HAP-1 (cell line): ENCODE measurements at places on chromosomes 13 and 19.

- peak; percentile 45 for DNase-seq
These were observed 593 bp downstream of the ATP8B3 start for GRCh38 chr19:1811472-1811894.

- DNase-seq = no peak
These were observed 22.0 kb downstream of the NOTCH3 start for GRCh38 chr19:15178629-15179308.

GRCh38 chr19:18057557-18057956 is 29.2 kb downstream of the IL12RB1 start:
- no peak for DNase-seq

- DNase-seq = no peak
These were observed 162.8 kb downstream of the ZNF536 start for GRCh38 chr19:30535011-30535410.

DNA sequence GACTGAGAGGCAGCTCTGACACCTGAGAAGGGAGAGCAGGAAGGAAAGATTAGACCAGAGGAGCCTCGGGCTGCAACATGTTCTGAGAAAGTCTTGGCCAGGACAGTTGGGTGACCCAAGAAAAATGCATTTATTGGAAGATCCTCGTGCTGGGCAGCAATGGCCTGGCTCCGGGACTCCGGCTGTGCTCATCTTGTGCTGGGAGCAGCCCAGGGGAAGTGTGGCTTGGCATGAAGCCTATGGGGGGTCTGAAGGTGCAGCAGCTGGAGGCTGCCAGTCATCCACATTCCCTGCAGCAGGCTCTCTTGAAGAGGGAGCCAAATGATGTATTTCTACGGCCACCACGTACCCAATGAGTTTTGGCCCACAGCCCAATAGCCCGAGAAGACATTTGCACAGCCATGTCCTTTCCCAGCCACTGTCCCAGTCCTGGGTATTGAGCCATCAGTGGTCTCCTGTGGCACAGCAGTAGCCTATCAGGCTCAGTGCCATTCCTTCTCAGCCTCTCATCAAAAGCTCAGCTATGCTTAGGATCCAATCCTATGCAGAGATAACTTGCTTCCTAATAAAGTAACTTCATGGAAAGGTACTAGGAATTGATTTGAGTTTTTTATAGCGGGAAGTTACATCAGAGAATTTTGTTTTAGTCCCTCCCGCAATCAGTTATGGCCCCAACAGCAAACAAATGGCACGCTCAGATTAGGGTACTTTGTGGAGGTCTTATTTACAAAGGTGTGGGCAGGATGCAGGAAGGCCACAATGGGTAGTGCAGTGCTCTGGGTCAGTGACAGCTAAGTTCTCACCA is 76.0 kb upstream of the MEDAG start:
- no peak for DNase-seq

DNA sequence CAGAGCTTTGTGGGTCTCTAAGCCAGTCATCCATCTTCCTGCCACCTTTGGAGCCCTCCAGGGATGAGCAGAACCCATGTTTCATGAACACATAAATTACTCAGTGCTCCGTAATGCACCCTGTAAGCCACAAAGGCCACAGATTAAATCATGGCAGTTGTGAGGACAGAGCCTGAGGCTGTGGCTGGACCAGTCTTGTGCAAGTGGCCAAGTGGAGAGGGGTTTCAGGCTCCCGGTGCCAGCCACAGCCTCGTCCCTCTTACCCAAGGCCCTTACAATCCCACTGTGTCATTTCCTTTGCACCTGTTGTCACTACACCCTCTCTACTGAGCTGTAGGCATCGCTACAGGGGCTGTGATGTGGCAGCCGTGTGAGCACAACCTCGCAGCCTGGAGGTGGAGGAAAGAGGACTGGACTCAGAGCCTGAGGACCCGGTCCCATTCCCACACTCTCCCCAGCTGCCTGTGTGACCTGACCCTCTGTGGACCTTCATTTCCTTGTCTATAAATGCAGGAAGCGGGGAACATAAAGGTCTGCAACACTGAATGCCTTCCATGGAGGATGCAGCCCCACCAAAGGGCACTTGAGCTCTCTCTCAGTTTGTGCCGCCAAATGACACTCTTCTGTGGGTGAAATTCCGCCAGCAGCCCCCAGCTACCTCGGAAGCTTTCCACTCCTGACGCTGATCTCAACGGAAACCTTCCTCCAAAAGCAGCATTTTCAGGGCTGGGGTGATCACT is 792.0 kb downstream of the UQCRFS1 start:
- no peak for DNase-seq

DNA sequence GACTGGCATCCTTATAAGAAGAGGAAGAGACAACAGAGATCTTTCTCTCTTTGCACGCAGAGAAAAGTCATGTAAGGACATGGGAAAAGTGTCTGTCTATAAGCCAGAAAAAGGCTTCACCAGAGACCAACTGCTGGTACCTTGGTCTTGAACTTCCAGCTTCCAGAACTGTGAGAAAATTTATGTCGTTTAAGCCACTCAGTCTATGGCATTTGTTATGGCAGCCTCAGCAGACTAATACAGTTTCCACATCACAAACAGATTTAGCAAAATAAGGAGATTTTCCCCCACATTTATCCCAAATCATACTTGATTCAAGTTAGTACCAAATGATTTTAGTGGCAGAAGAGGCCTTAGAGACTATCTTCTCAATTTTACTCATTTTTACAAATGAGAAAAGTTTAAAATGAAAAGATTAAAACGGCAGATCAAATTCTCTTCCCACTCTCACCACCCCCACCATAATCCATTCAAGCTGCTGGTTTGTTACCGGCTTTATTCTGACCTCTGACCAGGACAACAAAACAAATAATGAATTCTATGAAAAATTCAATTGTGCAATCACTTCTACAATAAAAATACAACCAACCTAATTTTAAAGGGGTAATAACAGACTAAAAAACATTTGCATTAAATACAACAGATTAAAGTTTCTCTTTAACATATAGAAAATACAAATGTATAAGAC is 316.3 kb downstream of the TBC1D4 start:
- DNase-seq = no peak

DNA sequence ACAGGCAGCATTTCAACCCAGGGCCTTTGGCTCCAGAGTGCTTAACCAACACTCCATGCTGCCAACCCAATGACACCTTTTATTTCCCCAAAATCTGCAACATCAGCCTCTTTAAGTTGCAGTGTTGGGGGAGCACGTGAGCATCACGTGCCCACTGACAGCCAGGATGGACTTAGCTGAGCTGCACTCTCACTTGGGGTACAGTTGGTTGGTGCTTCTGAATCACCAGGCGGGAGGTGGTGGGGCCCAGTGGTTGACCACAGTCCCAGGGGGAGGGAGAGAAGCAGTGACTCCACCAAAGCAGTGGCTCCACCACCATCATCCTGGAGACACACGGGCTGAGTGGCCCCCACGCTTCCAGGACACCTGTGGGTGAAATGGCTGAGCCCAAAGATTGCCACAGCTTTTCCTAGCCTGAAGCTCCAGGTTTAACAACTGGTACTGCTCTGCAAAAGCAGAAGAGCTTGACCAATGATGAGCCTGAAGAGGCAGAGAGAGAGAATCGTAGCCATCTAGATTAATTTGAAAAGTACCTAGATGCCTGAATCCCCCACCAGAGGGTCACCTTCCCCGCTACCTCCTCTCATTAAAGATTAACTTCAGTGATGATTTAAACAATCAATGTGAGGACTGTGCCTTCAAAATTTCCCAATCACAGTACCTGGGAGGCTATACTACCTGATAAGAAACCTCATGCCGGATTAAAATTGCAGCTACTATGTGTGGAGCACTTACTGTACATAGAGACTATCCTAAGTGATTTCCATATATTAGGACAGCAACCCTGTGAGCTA is 193.8 kb downstream of the FOXO1 start:
- no peak for DNase-seq

DNA sequence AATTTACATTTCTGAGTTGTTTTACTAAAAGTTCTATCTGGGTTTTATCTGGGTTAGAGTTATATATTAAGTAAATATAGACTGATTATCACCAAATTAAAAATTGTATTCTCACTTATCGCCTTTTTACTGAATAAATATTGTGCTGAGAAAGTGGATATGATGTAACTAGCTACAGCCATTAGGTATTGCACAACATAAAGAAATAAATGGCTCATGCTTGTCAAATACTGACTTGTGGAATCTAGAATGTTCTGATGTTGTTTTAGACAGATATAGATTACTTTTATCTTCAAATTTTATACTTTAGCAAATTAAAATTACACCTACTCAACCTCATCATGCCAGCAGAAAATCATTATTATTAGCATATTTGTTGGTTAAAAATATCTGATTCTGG is 1277.1 kb upstream of the MIR17HG start:
- DNase-seq = no peak

GRCh38 chr19:17724655-17725054 is 5.4 kb downstream of the MAP1S start:
- DNase-seq = no peak

GRCh38 chr19:15820646-15821045 is 5.2 kb upstream of the OR10H1 start:
- no peak for DNase-seq

- DNase-seq = no peak
These were observed 5.2 kb downstream of the DOCK9 start for GRCh38 chr13:98972627-98973026.

GRCh38 chr19:7605490-7606222 is 10.0 kb downstream of the CAMSAP3 start:
- peak; percentile 39 for DNase-seq

- DNase-seq = no peak
These were observed 507 bp downstream of the COL4A1 start for GRCh38 chr13:110306340-110306959.

GRCh38 chr19:5624741-5625278 is 1.9 kb downstream of the SAFB start:
- DNase-seq = no peak

DNA sequence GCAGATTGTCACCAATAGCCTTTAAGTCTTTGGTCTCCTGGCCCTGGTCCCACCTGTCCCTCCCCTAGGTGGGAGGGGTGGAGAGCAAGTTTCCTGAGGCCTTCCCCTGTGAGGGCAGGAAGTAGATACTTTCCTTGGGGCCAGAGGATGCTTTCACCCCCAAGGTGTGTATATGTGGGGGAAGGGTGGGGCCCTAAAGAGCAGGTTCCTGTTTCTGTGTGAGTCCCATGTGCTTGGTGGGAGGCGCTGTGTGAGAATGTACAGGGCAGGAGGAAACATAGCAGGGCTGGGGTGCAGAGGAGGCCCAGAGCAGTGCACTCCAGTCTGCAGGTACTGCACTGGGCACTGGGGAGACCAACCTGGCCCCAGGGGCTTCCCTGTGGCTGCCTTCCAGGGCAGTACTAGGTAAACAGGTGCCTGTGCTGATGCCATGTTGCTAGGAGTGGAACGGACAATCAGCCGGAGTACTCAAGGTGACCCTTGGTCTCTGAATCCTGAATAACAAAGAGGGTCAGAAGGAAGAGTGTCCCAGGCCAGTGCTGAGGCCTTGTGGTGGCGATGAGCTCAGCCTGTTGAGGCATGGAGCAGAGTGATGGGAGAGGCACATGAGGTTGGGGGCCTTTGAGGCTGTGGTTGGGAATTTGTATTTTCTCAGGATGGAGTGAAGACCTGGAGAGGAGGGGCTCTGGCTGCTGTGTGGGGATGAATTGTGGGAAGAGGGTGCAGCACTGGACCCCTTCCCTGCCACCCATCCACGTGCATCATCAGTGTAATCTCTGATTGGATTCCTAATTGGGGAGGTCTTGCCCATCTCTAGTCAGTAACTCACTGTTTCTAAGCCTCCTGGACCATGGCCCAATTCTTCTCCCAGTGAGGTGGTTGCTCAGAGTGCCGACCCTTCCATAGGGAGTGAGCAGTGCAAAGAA is 5.1 kb downstream of the EGLN2 start:
- no peak for DNase-seq

DNA sequence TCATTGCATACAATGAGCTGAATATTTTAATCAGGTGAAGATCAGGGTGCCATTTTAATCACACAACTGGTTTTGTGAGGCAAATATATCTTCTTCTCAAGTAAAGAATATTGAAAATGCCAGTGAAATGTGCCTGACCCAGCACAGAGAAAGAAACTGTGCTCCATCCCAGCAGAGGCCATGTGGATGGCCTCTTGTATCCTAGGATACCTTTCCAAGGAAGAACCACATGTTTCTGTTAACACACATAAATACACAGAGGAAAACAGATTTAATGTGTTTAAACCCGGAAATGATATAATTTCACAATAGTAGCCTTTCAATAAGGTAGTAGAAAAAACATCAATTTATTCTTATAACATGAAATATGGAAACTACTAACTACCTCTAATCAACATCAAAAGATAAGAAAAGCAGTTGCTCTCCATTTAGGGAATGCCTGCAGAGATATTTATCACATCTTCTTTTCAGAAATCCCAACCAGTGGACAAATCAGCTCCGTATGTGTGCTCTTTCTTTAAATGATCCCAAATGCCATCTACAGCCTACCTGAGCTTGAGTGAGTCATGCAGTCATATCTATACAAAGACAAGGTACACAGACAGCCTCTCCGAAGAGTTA is 157.1 kb downstream of the FGF14 start:
- DNase-seq = no peak

- no peak for DNase-seq
These were observed 14.2 kb downstream of the MED26 start for GRCh38 chr19:16613841-16614240.

DNA sequence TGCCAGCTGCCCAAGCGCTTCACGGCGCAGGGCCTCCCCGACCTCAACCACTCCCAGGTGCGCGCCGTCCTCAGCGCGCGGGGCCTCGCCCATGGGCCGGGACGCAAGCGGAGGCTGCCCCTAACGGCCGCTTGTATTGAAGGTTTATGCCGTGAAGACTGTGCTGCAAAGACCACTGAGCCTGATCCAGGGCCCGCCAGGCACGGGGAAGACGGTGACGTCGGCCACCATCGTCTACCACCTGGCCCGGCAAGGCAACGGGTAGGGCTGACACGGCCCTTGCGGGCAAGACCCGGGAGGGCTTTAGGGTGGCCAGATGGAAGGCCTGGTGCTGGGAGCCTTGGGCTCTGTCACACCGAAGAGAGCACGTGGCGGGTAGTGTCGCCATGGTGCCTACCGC is 23.2 kb downstream of the UPF1 start:
- no peak for DNase-seq

DNA sequence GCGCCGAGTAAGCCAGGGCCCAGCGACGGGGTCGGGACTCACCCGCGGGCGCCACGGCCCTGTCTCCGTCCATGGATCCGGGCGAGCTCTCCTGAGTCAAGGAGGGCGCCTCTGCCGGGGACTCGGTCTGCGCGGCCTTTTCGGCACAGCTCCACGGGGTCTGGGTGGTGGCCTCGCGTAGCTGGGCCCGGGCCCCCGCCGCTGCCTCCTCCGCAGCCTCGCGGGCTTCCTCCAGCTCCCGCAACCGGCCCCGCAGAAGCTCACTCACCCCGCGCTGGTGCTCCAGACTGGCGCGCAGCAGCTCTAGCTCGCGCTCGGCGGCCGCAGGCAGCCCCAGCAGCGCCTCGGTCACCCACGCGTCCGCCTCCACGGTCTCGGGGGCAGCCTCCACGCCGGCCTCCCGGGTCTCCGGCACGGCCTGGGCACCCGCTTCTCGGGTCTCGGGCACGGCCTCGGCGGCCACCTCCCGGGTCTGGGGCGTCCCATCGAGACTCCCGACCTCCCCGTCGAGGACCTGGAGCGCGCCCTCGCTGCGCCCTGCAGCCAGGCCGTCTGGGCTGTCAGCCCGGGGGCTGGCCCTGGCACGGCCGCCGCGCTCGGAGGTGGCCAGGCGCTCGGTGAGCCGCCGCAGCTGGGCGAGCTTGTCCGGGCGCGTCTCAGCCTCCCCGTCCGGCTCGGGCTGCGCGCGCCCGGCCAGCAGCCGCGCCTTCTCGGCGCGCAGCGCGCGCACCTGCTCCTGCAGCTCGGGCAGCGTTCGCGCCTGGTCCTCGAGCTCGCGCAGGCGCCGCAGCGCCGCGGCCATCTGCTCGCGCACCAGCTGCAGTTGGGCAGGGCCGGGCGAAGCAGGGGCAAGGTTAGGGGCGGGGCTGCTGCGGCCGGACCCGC is 8.4 kb downstream of the KANK3 start:
- DNase-seq = peak; percentile 41
